Renal cortex interstitium (tissue), 15 donors: ENCODE measurements at places on chromosomes 1 and 21. TPM values are rescaled to one million over a fixed set of nuclear protein-coding genes. Genes with fewer than 3 reads are reported as not detected.
A peak's percentile ranks its signal among the peaks of the same experiment; 100 is the strongest.

- DNase-seq, result no peak
These were observed 28.7 kb upstream of the EIF4G3 start for GRCh38 chr1:21205416-21205815.

- no peak for DNase-seq
These were observed 88.5 kb upstream of the DAB1 start for GRCh38 chr1:57512386-57512785.

DNA sequence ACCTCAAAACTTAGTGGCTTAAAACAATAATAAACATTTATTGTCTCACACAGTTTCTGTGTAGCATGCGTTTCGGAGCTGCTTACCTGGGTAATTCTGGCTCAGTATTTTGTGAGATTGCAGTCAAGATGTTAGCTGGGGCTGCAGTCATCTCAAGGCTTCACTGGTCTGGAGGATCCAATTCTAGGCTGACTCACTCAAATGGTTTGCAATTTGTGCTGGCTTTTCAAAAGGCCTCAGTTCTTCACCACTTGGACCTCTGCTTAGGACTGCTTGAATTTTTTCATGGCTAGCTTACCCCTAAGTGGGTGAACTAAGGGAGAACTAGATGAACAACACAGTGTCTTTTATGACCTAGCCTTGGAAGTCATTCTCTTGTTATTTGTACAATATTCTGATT is 21.0 kb downstream of the XPR1 start:
- DNase-seq, result no peak

DNA sequence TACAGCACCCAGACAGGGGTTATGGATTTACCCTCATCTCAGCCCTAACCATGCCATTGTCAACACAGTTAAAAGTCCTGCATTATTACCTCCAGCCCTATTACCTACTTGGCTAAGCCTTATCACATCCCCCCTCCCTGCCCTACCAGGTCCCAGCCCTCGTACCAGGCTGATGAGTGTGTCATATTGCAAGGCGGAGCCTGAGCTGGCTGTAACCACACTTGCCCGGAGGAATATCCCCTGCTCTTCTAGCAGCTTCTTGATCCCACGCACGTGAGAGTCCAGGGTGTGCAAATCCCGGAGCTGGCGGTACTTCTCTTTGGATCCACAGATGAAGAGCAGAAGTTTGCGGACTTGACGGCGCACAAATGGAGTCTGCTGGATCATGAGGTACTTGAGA is 87.4 kb downstream of the UBR4 start:
- DNase-seq, result no peak

DNA sequence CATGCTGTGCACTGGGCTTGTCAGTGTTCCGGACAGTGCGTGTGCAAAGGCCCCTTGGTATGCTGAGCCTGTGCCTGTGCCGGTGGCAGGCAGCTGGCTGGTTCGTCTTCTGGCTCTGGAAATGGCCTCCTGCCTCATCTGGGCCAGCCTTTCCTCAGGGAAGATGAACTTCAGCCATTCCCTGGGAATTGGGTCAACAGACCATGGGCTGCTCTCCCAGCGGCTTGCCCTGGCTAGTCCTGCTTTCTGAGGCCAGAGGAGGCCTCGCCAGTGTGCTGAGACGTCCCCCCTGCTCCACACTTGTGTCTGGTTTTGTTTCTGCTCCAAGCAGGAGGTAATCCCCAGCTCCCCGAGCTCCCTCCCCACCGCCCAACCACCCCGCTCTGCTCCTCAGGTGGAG is 32.6 kb upstream of the RD3 start:
- DNase-seq, result no peak

GRCh38 chr1:62436039-62436465 is 797 bp upstream of the USP1 start:
- DNase-seq, result no peak

GRCh38 chr1:215566556-215567490 is at the start of gene KCTD3:
Gene KCTD3 (plus strand): TSS chr1:215567304. CDS start chr1:215567686, 382 bp downstream.
- peak; percentile 61 for DNase-seq

- no peak for DNase-seq
These were observed 448.8 kb upstream of the VAMP3 start for GRCh38 chr1:7322283-7322785.

- DNase-seq, result peak; percentile 25
These were observed 6.1 kb downstream of the PFKFB2 start for GRCh38 chr1:207058878-207059867.

GRCh38 chr1:44934791-44935190 is 51.6 kb downstream of the EIF2B3 start:
- no peak for DNase-seq

DNA sequence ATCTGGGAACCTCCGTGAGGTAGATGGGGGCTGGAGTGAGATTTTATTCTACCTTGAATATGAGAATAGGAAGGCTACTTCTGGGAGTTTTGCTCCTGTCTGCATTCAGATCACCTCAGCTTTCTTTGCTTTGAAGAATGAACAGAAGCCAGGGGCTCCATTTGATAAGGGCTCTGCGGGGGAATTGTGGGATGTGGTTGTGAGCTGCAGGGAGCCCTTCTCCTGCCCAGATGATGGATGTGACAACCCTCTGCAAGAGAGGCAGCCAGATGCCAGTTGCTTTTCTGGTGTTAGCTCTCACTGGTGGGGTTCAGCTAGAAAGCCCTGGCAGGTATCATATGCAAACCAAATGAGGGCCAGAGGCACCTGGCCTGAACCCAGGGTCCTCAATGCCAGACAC is 21.5 kb downstream of the IER5 start:
- no peak for DNase-seq

GRCh38 chr1:14968251-14968851 is 185.2 kb upstream of the TMEM51 start:
- DNase-seq, result no peak

- DNase-seq, result peak; percentile 1
These were observed 47.6 kb downstream of the PKN2 start for GRCh38 chr1:88731475-88732269.

DNA sequence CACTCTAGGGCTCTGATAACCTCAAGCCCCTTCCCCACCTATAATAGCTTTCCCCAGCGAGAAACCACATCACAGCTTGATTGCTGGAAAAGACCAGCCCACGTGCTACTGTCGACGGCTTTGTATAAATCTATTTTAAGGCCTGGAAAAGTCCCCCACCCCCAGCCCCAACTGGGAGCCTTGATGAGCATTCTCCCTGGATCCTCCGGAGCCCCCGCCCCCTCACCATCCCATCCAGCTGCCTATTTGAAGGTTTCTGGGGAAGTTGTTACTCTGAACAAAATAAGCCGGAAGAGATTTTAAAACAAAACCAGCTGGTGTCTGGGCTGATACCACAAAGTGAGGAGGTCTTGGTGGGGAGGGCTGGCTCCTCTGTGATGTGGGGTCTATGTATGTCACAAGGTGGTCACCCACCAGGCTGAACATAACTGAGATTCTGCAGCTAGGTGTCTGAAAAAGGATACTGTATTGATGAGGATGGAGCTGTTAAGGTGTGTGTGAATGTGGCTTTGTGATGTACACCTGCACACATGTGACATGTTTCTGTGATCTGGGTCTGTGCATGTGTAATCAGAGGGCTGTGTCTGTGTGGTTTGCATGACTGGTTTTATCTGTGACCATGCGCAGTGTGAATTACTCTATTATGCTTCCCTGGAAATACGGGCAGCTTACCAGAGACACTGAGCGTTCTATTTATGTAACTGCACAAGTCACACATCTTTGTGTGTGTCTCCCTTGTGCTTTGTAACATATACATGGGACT is 25.0 kb downstream of the RIMS3 start:
- DNase-seq, result no peak

DNA sequence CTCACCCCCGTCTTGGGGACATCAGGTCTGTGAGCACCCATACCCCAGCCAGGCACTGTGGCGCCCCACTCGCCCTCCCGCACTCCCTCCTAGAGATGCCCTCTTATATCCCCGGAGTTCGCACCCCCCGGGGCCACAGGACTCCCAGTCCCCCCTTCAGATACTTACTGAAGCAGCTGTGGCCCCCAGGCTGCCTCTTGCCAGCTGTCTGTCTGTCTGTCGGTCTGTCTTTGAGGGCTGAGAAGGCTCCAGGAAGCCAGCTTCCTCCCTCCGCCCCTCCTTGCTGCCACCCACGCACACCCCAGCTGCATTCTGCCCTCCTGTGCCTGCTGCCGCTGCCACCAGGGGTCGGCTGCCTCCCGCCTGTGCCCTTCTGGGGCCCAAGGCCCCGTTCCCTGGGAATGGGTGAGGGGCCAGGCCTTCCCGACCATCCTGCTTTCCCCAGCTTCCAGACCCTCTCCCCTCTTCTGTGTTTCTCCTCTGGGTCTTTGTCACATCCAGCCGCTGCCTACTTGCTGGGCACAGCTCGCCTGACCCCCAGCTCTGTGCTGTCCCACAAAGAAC is at the start of gene PTPN7:
Gene PTPN7 (minus strand): TSS at position 226 of the 564 bp plus-strand sequence. CDS start 1,200 bp downstream, outside the sequence.
- DNase-seq, result no peak

- DNase-seq, result no peak
These were observed 2.7 kb upstream of the GPR88 start for GRCh38 chr1:100535264-100535663.

GRCh38 chr1:113912594-113913311 is 7.6 kb downstream of the DCLRE1B start:
- DNase-seq, result no peak

GRCh38 chr1:153857505-153857904 is 65.3 kb downstream of the GATAD2B start:
- no peak for DNase-seq

- no peak for DNase-seq
These were observed 68.8 kb upstream of the SSX2IP start for GRCh38 chr1:84758968-84759491.

DNA sequence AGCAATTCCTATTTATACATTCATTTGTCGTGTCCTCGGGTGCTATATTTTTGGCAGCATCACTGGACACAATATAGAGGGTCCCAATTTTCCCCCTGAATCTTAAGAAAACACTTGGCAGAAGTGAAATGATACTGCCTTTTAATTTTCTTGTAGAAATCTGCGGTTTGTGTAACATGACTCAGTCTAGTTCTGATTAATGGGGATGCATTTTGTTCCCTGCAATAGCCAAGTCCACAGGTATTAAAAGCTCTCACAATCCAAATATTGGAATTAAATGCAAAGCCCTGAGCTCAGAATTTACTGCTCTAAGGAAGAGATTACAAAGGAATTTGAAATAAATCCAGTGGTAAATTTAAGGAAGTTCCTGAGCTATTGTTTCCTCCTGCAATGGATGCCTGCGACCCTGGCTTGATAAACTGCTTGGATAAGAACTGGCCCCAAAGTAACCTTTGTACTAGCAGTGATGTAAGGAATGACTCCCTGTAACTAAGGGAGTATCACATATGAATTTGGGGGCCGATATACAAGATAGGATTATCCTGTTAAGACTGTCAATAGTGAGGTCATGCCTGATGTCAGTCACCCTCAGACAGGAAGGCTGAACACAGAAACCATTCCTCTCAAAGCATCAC is 349.7 kb upstream of the C1orf87 start:
- DNase-seq, result no peak

DNA sequence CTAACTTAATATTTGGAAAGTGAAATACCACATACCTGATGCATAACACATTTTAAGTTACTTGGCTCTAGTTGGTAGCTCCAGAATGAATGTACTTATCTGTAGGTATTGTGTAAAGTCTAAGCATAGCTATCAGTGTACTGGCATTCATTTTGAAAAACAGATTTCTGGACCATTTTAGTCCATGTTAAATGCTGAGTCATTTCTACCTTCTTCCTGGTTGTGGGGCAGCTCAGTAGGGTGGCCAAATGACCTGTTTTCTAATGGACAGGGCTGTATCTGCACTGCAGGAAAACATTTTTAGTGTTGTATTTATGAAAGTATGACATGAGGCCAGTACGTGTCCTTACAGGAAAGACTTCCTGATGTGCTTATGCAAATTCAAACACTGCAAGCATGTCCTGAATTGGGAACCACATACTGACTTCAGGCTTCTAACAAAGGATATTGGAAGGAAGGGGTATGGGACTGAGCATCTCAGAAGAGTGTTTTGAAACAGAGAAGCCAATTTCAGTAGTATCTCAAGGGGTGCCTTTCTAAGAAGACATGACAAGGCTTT is 300.3 kb upstream of the B3GALT2 start:
- no peak for DNase-seq

DNA sequence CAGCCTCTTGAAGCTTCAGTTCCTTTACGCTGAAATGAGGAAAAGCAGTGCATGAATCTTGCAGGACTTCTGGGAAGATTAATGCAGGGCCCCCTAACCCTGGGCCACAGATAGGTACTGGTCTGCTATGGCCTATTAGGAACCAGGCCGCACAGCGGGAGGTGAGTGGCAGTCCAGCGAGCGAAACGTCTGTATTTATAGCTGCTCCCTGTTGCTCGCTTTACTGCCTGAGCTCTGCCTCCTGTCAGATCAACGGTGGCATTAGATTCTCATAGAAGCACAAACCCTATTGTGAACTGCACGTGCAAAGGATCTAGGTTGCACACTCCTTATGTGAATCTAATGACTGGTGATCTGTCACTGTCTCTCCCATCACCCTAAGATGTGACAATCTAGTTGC is 130.2 kb downstream of the CHRM3 start:
- no peak for DNase-seq

DNA sequence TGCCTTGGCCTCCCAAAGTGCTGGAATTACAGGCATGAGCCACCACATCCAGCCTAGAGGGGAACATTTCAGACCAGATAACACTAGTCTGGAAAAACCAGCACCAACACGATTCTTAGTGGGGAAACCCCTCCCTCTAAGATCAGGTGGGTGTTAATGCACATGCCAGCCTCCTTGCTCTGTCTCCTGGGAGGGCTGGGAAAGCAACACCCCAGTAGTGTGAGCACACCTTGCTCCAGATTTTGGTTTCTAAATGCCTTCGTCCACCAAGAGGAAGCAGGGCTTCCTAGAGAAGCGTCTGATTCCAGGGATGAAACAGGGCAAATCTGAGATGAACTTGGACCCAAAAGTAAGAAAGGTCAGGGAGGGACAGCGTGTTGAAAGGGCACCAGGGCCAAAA is 2.2 kb upstream of the KRTAP10-4 start:
- DNase-seq, result no peak

DNA sequence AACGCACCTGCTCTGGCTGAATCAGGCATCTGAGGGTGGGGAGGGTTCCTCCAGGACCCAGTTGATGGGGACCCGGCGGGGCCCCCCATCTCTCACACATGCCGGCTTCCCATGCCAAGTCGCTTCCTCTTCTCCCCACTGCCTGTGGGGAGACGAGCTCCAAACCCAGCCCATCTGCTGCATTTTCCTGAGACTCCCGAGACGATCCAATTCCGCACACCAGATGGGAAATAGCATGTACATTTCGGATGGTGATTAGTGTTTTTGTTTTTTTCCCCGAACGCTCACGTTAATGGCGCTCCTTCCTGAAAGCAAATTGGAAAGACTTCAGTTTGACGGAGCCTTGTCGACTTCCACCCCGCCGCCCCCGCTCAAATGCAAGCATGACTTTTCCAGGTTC is 13.2 kb upstream of the GRIK3 start:
- no peak for DNase-seq

- DNase-seq, result no peak
These were observed 5.1 kb downstream of the MMEL1 start for GRCh38 chr1:2627746-2628145.

The SPRTN gene
- 12.7 TPM for polyA plus RNA-seq

The OPTC gene
- polyA plus RNA-seq, result not detected

The NOS1AP gene
- polyA plus RNA-seq, result 10.4 TPM

The BRDT gene
- not detected for polyA plus RNA-seq

The CD53 gene
- polyA plus RNA-seq, result 5.2 TPM

The LSS gene
- 34.3 TPM for polyA plus RNA-seq

The TMEM51 gene
- polyA plus RNA-seq, result 15.1 TPM

The NHLH1 gene
- 0.24 TPM for polyA plus RNA-seq

The CXADR gene
- polyA plus RNA-seq, result 31.6 TPM

The ZYG11A gene
- 0.17 TPM for polyA plus RNA-seq

The SH2D1B gene
- 0.16 TPM for polyA plus RNA-seq

The GPR153 gene
- polyA plus RNA-seq, result 4.7 TPM

The CIART gene
- 8.6 TPM for polyA plus RNA-seq

The RHBDL2 gene
- 0.95 TPM for polyA plus RNA-seq

The TLR5 gene
- polyA plus RNA-seq, result 5.1 TPM

The RCSD1 gene
- polyA plus RNA-seq, result 13.2 TPM

The IL10 gene
- 0.39 TPM for polyA plus RNA-seq

The FAM72D gene
- polyA plus RNA-seq, result 1.6 TPM
